Fibroblast of lung (primary cell): ENCODE measurements at places on chromosomes 3 and 15.
A peak's percentile ranks its signal among the peaks of the same experiment; 100 is the strongest.

DNA sequence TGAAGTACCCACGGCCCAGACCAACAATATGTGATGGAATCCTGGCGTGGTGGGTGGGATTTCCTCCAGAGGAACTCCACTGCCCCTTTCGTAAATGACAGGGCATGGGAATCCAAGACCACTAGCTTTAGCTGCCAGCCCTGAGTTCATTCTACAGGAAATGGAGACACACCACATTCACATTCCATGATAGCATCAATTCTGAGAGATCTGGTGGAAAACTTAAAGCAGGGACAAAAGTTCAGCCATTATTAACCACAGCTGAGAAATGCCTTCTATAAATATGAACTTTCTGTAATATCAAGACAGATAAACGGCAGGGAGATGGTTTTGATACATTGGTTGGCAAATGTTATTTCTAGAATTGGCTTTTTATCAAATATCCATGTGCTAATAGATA lies 98.2 kb downstream of the FBN1 start:
- DNase-seq: peak; percentile 85

GRCh38 chr3:37161351-37161750 lies 13.0 kb downstream of the LRRFIP2 start:
- DNase-seq: no peak

GRCh38 chr3:123098426-123099330 lies 31.9 kb downstream of the PDIA5 start:
- DNase-seq: peak; percentile 63

DNA sequence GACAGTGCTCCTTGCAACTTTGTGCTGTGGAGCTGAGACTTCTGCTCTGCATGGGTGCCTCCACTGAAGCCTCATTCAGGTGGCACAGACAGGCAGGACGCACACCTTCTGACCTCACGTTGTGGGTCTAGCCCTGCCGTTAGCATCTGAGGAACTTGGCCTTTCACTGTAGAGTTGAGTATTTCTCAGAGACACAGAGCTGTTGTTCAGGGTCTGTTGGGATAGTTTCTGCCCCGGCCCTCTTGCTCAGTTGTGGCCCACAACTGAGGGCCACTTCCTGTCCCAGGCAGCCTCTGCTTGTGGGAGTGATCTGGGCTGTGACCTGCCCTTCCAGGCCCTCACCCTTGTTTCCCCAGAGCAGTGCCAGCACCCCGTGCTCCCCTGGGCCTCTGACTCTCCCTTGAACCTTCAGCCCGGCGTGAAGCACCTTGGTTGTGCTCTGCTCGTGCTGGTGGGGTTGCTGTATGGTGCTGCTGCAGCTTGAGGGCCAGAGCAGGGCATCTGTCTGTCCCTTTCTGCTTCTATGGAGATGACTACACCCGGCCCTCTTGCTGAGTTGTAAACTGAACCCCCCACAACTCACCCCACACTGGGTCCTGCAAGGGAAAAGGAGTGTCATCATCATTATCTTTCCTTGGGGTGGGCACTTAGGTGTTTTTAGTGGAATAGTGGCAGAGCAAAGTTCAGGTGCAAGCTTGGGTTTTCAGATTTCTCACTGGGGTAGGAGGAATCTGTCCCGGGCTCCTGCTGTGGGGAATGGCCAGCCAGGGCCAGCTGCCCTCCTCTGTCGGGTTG lies 11.7 kb downstream of the BAHD1 start:
- DNase-seq: no peak

DNA sequence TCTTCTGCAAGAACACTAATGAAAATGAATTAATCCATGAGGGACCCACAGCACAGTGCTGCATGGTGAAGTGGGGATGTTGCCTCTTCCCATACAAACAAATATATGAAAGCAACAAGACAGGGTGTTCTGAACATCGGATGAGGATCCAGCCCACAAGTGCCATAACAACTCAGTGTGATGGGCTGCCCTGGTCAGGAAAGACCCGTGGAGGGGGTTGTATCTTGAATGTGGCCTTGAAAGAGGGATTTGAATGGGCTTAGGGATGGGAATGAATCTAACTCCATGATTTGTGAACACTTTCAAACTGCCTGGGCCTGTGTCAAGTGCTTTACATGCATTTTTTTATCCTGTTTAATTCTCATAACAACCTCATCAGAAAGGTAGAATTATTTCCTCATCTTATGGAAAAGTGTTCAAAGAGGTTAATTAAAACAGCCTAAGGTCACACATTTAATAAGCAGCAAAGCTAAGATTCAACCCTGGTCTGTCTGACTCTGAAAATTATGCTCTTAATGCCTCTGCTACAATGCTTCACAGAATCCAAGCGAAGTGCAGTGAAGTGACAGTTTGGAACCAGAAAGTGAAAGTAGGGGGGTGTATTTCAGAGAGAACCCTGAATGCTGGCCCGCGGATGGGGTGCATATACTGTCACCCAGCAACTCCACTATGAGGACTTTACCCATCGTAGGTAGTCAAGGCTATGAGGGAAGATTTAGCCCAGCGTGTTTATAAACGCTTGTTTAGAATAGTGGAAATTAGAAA lies 65.6 kb upstream of the HEG1 start:
- no peak for DNase-seq

DNA sequence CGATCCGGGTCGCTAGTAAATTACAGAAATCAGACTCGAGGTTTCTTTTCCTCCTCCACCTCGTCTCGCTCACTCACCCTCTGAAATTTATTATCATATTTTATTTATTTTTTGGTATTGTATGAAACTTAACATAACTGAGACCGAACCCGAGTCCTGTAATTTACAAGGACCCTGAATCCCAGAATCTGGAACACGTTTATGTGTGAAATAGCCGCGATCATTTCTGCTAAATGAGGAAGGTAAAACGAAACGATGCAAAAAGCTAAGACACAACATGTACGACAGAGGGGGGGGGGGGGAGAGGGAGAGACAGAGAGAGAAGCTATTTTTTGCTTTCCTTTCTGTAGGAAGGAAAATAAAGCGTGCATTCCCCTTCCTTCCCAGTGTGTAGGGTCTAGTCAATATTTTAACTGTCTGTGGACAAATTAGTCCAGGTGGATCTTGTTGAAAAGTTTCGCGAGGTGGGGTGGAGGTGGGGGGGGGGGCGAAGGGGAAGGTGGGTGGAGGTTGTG lies 1.6 kb downstream of the BBX start:
- no peak for DNase-seq

DNA sequence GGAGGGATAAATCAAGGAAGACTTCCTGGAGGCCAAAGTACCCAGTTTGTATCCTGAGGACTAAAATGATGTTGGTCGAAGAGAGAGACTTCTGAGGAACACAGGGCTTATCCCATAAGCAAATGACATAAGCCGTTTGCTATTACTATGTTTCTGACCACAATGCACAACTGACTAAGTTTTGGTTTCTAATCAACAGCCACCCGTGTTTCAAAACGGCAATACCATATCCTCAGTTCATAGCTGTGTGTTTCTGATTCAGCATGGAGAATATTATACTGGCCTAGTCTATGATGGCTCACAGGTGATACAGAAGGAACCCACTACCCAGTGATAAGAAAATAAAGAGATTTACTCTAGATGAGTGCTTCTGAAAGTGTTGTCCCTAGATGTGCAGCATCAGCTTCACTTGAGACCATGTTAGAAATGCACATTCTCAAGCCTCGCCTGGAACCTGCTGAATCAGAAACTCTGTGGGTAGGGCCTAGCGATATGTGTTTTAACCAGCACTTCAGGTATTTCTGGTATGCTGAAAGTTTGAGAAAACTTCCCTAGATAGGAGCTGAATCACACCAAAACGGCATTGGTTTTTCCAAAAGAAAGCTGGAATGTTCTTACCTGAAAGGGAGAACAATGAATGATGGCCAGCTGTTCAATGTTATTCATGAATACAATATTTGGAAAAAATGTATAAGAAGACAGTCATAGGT lies 639.7 kb upstream of the NR2F2 start:
- no peak for DNase-seq

DNA sequence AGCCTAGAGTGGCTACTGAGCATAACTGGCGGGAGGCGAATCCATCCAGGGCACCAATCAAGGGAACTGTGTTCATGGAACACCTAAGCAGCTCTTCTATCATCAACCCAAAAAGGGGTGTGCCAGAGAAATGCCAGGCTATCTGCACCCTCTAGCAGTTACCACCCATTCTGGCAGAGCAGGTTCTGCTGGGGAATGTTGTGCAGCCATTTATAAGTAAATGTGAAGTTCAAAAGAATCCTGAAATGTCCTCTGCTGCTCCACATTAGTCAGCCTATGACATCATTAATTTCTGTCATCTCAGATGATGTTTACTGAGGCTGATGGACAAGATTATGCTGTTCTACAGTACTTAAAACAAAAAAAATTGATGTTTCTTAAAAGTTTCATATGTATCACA lies 7.7 kb downstream of the SKIC8 start:
- DNase-seq: no peak

DNA sequence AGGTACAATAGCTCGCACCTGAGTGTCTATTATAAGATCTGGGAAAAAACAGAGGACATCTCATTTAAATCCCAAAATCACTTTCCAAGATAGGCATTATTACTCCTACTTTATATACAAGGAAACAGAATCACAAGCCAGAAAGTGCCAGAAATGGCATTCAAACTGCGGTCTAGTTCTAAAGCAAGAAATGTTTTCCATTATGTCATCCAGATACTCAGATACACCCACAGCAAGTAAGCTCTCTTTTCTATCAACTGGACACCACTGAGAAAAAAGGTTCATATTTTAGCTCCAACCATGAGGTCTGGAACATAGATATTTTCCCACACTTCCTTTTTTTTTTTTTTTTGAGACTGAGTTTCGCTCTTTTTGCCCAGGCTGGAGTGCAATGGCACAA lies 8.1 kb downstream of the SLC33A1 start:
- peak; percentile 60 for DNase-seq

DNA sequence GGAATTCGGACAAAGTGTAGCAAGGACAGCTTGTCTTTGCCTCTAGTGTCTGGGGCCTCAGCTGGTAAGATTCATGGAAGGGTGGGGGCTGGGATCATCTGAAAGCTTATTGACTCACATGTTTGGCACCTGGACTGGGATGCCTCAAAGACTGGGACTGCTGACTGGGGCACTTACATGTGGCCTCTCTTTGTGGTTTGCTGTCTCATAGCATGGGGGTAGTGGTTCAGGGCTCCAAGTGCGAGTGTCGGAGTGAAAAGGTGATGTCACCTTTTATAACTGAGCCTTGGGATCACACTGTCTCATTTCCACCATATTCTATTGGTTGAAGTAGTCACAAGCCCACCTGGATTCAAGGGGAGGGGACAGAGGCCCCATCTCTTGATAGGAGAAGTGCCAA lies 6.8 kb downstream of the MFSD1 start:
- DNase-seq: peak; percentile 28

GRCh38 chr3:43872301-43872700 lies 181.6 kb downstream of the ABHD5 start:
- peak; percentile 60 for DNase-seq

- DNase-seq: no peak
Measured at GRCh38 chr15:58146749-58147148, 8.6 kb downstream of the AQP9 start.

GRCh38 chr3:136789976-136790375 lies 28.9 kb upstream of the SLC35G2 start:
- no peak for DNase-seq

DNA sequence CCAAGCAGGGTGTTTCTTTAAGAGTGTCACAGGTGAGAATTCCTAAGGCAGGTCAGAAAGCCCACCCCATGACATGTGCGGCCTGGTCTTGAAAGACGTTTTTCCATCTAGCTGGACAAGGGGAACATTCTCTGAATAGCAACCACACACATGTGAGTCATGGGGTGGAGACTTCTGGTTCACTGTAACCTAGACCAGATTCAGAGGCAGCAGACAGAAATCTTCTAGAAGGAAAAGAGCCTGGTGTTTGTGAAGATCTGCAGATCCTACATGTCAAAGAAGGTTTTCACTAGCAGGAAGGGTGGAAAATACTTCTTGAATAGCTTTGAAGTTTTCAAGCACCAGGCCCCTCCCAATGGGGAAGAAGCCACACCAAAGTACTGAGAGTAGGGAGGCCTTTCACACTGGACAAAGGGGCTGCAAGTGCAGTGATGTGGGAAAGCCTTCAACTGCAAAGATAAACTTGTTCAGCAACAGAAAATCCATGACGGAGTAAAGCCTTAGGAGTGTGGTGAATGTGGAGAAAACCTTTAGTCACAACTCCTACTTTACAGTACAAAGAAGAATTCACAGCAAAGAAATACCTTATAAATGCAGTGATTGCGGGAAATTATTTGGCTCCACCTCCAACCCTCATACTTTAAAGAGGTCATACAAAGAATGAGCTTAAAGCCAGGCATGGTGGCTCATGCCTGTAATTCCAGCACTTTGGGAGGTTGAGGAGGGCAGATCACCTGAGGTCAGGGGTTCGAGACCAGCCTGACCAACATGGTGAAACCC lies 17.6 kb downstream of the ADAM10 start:
- peak; percentile 78 for DNase-seq

GRCh38 chr15:64072812-64073211 lies 20.8 kb downstream of the CIAO2A start:
- DNase-seq: no peak

DNA sequence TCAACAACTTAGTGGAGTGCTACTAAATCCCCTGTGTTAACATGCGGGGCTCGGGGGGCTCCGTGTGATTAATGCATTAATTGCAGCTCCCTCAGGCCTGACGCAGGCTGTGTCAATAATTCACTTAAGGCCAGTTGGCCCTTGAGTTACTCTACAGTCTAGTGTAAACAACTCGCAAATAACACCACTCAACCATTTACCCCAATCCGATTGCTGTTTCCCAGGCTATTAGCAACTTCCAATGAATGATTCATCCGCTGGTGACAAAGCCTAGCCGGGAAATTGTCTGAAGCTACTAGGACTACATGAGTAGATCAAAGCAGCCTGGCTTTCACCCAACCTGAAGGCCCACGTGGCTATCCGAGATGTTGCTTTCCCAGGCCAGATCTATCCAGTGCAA lies 121.3 kb upstream of the SOX14 start:
- DNase-seq: no peak

DNA sequence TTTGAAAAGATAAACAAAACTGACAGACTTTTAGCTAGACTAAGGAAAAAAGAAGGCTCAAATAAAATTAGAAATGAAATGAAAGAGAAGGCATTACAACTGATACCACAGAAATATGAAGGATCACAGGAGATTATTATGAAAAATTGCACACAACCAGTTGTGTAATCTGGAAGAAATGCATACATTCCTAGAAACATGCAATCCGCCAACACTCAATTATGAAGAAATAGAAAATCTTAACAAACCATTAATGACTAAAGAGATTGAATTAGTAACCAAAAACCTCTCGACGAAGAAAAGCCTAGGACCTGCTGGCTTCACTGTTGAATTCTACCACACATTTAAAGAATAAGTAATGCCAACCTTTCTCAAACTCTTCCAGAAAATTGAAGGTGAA lies 149.5 kb downstream of the SV2B start:
- no peak for DNase-seq

- DNase-seq: no peak
Measured at GRCh38 chr3:71101014-71101413, 482.5 kb downstream of the FOXP1 start.

GRCh38 chr3:43531835-43532234 lies 90.0 kb downstream of the ANO10 start:
- DNase-seq: peak; percentile 73
